HTR-8/SVneo (cell line): ENCODE measurements at places on chromosomes 4 and X.

DNA sequence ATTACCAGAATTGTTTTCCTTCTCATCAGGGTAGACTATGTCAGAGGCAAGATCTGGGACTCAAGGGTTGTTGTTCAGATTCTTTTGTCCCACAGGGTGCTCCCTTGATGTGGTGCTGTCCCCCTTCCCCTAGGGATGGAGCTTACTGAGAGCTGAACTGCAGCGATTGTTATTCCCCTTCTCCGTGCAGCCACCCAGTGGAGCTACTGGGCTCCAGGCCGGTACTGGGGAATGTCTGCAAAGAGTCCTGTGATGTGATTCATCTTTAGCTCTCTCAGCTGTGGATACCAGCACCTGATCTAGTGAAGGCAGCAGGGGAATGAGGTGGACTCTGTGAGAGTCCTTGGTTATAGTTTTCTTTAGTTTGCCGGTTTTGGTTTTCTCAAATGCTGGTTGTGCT, 247.4 kb upstream of the HAND2 start:
- DNase-seq: no peak

GRCh38 chr4:132297346-132297745, 851.7 kb upstream of the PCDH10 start:
- no peak for DNase-seq

DNA sequence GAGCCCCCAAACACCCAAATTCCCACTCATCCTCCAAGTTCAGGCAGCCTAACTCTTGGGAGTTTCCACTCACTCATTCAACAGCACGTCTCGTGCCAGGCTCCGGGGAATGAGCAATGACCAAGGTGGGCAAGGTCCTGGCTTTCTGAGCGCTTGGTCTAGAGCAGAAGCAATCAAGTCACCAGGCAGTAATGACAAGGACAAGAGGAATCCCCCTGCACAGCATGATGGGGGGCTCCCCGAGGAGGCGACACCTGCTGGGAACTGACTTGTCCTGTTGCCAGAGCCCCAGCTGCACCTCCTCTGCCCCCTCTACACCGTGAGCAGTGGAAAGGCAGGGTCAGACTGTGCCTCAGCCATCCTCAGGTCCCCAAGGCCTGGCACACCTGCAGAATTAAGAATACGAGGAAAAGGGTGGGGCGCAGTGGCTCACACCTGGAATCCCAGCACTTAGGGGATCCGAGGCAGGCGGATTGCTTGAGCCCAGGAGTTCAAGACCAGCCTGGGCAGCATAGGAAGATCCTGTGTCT, 25.7 kb upstream of the MRFAP1 start:
- DNase-seq: no peak

DNA sequence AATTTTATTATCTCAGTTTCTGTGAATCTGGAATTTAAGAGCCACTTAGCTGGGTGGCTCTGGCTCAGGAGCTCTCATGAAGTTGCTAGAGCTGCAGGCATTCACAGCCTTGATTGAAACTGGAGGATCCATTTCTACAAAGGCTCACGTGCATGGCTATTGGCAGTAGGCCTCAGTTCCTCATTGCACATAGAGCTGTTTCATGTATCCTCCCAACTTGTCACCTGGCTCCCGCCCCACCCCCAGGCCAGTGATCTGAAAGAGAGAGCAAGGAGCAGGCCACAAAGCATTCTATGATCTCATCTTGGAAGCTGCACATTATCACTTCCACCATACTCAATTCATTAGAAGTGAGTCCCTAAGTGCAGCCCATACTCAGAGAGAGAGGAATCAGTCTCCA, 18.5 kb upstream of the AP1AR start:
- DNase-seq: no peak

GRCh38 chr4:80161413-80162058, 35.8 kb upstream of the PRDM8 start:
- no peak for DNase-seq

GRCh38 chrX:142089193-142089592, 115.9 kb downstream of the MAGEC2 start:
- peak; percentile 0 for DNase-seq

DNA sequence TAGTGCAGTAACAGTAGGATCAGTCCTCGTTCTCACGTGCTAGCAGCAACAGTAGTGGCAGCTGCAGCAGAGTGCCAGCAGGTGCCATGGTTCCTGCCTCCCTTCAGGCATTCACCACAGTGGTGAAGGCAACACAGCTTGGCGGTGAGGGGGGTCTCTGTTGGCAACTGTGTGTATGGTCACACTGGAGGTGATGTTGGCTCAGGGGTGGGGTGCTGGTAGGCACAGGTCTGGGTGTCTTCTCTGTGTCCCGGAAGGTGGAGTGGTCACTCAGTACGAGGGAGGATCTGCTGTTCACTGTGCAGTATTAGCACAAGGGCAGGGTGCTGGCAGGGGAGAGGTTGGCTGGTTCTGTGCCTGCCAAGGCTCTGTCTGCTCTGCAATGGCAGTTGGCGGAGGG, 671.8 kb downstream of the CCSER1 start:
- no peak for DNase-seq

DNA sequence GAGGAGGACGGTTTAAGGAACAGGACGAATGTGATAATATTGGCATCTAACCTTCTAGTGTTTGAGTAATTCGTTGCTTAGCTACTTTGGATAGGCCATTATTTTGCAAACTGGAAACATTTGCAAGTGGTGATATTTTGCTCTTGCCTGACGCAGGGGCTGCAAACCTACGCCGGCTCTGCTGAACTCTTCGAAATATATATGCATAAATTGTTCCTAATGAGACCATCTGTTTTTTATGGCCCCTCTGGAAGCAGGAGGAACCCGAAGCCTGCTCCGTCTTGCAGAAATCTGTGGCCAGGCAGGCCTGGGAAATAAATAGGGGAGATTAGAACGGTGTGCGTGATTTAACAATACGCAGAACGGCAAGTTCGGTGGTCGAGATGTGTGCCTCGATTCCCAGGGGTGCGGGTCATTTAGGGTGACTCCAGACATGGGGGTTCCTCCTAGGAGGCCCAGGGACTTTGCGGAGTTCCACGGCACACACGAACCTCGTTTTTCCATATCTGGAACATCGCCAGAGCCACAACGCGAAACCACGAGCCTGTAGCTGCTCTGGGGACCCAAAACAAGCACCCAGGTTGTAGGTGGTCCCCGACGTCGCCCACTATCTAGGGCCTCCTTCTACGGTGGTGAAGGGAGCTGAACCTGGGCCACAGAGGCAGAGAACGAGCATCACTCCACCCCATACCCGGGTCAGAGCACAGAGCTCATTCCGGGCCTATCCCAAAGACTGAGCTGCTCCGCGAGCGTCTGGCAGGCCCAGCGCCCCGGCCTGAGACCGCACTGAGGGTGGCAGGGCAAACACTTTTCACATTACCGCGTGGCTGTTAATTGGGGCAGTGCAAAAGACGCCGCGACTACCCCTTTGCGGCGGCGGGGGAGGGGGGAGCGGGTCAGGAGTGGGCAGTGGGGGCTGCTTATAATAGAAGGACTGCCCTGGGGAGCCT, 89.7 kb downstream of the BCOR start:
- no peak for DNase-seq

- no peak for DNase-seq
Observed at GRCh38 chr4:128463006-128463405, 175.4 kb upstream of the PGRMC2 start.

GRCh38 chr4:9962611-9963314, 58.5 kb downstream of the SLC2A9 start:
- DNase-seq: no peak

DNA sequence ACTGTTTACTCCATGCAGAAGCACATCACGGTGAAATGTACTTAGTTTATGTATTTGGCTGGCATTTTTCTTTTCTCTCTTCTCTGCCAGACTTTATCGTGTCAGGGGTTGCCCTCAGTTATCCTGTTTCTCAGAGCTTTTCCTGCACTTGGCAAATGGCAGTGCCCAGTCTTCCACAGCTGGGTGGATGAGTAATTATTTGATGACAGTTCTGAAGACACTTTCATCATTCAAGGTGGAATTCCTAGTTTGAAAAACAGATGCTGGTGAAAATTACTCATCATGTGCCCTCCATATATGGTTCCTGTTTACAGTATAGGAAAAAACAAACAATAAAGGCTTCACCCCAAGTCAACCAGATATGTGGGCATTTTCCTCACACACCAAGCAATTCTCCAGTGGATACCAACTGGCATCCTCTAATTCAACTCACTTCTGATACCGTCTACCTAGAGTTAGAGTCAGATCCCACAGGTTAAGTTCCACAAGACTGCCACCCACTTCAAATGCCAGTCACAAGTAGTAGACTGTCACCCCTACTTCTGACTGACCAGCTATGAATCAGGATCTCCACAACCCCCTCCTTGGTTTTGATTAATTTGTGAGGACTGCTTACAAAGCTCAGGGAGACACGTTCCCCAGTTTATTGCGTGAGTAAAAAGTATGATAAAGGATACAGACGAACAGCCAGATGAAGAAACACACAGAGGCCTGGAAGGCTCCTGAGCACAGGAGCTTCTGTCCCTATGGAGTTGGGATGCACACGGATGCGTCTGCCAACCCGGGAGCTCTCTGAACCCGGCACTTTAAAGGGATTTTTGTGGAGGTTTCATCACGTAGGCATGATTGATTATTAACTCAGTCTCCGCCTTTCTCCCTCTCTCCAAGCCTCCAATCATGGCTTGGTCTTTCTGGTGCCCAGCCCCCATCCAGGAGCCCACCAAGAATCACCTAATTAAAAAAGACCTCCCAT, 72.9 kb downstream of the CLDN34 start:
- no peak for DNase-seq

- no peak for DNase-seq
Observed at GRCh38 chr4:57312296-57312695, 202.1 kb upstream of the IGFBP7 start.

- no peak for DNase-seq
Observed at GRCh38 chr4:99876946-99877345, 17.3 kb downstream of the LAMTOR3 start.

- DNase-seq: no peak
Observed at GRCh38 chrX:72276478-72276953, 532 bp downstream of the RPS4X start.

DNA sequence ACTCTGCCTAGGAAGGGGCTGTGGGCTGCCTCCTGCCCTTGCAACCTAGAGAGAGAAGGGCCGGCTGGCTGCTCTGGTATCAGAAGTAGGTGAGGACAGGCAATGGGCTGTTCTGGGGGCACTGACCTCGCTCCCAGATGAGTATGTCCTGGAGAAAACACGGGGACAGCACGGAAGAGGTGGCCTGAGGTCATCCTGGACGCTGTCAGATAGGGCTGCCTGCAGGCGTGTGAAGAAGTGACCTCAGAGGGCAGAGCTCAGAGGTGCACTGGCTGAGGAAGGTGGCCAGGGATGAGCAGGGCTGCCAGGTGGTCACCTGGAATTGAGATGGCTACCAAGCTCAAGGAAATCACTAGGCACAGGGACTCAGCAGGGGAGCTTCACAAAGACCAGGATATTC, 159.6 kb downstream of the TSPAN5 start:
- no peak for DNase-seq

DNA sequence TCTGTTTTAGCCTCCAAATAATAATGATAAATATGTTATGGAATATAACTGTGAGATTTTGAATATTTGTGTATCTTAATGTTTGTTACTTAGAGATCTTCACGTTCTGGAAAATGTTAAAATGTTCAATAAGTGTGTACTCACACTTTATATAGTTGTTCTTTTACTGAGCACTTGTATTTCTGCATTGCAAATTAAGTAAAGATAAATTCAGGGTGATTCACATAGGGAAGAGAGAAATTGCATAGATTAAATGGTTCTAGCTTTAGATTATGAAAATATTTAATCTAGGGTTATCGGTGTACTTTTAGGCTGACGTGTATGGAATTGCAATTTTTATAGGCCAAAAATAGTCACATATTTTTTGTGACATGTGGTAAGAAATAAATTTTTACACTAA, 148.6 kb downstream of the ARHGAP10 start:
- DNase-seq: no peak

GRCh38 chr4:39063430-39063829, 1.4 kb downstream of the KLHL5 start:
- no peak for DNase-seq

DNA sequence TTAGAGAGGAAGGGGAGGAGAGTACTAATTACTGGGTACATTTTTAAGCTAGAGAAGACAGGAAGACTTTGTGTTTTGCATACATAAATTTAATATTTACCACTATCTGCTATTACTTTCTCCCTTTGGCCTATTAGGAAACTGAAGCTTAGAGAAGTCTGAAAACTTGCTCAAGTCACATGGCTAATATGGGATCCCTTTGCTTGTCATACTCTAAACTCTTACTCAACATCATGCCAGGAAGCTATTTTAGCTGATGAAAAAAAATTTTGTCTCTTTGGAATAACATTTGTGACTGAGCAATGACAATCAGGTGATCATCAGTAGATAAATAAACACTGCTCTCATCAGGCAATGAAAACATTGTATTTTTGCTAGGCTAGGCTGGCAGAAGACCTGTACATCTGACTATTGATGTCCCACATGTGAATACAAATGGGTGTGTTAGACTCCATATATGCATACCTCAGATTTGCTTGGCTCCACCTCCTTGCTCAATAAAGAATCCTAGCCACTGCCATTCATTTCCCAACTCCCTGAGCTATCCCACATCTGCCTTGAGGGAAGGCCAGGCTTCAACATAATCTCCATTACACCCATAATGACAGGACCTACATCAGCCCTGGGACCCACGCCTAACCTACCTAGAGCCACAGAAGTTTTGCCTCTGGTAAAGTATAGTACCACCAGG, 17.0 kb upstream of the DCLK2 start:
- no peak for DNase-seq

GRCh38 chr4:138005486-138005885, 236.7 kb downstream of the SLC7A11 start:
- DNase-seq: no peak

DNA sequence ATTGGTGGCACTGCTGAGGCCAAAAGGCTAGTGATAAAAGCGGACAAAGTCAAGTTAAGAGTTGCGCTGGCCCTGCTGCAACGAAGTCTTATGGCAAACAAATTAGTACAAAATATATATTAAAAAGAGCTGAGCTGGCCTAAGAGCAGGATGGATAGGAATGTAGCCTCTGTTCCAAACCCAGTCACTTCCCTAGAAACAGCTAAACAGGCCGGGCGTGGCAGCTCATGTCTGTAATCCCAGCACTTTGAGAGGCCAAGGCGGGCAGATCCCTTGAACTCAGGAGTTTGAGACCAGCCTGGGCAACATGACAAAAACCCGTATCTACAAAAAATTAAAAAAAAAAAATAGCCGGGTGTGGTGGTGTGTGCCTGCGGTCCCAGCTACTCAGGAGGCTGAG, 32.4 kb upstream of the UGDH start:
- DNase-seq: no peak

- DNase-seq: no peak
Observed at GRCh38 chr4:169644802-169645201, 24.4 kb downstream of the CLCN3 start.
